ENCODE measurements at places on chromosomes 5 and 9.

DNA sequence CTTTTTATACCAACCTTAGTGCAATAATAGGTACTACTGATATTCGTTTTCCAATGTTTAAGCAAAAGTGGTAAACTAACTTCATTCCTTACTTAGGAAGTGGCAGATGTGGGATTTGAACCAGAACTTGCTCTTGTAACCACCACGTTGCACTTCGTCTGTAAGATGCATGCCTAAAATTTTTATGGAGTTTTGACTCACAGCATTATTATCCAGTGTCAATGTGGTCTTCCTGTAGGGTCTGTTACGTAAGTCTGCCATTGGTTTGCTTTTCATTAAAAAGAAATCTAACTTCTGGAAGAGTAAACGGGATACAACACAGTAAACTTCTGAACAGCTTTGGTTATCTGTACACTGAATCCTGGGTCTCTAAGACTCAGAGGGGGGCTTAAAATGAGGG is 521.0 kb upstream of the WWC1 start:
- no peak for DNase-seq

- DNase-seq: no peak
These were observed 674.4 kb downstream of the PRR16 start for GRCh38 chr5:121138495-121138907.

GRCh38 chr5:158808542-158808941 is 291.2 kb downstream of the EBF1 start:
- DNase-seq: no peak

DNA sequence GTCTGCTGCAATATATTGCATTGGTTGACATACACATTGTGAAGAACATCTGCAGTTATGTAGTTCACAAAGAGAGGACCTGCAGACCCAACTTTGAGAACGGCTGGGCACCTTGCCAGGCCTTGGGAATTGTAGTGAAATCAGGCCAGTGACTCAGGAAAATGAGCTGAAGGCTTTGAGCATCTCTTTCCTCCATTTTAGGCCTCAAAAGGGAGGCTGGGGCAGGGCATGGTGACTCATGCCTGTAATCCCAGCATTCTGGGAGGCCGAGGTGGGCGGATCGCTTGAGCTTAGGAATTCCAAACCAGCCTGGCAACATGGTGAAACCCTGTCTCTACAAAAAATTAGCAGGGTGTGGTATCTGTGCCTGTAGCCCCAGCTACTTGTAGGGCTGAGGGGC is 1.4 kb upstream of the IPPK start:
- DNase-seq: no peak

- DNase-seq: no peak
These were observed 15.6 kb downstream of the RALGDS start for GRCh38 chr9:133105461-133105770.

All from activated CD4-positive, alpha-beta T cell treated with anti-CD3 and anti-CD28 coated beads, Interleukin-2, amount 50 U/mL, for 24 hours (primary cell).